AG04450 (cell line): ENCODE measurements at places on chromosomes 7 and 10.

- no peak for DNase-seq
These were observed 23.8 kb downstream of the DHX32 start for GRCh38 chr10:125857185-125857760.

DNA sequence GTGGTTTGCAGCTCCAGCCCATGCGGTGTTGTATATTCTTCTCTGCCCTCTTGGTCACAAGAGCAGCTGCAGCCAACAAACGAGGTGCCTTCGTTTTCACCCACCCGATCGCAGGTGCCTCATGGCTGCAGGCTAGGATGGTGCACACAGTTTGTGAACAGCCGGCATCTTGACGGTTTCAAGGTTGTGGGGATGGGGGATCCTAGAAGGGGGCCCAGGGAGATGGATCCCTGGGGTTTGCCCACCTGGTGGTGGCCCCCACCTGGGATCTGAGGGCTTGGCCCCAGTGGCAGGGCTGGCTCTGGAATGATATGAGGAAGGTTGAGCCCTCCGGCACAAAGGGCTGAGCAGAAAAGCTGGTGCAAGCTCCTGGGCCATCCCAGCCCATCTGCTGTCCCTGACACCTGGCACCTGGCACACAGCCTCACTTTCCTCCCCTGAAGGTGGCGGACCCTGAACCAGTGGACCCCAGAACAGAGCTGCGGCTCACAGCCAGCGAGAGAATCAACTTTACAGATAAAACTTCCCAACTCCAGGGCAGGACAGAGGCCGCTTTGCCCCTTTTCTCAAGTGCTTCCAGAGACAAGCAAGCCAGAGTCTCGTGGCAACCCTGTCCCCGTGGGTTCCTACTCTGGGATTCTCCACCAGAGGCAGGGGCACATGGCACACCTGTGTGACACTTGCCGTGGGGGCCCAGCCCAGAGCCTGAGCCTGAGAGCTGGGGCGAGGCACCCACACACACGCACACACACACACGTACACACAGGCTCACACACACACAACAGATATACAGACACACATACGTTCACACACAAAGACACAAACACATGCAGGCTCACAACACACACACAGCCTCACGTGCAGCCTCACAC is 177.3 kb upstream of the PPP2R2D start:
- DNase-seq, result no peak

GRCh38 chr10:7491230-7491629 is 80.4 kb upstream of the SFMBT2 start:
- no peak for DNase-seq

DNA sequence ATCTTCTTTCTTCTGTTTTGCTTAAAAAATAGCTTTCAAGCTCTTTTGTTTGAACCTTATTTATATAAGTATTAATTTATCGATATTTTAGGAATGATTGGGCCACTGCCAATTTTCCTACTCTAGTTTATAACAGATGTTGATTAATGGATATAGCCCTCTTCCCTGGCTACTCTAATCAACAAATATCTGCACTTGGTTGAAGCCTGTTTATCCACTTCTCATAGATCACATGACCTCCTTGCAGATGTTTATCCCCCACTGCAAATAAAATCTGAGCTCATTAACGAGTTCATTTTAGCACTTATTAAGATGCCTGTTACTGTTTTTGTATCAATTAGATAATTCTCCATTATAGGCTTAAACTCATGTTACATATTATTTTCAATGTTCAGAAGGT is 715.3 kb downstream of the CNTNAP2 start:
- DNase-seq, result no peak

GRCh38 chr7:13989949-13990305 is 461 bp upstream of the ETV1 start:
- DNase-seq, result no peak

DNA sequence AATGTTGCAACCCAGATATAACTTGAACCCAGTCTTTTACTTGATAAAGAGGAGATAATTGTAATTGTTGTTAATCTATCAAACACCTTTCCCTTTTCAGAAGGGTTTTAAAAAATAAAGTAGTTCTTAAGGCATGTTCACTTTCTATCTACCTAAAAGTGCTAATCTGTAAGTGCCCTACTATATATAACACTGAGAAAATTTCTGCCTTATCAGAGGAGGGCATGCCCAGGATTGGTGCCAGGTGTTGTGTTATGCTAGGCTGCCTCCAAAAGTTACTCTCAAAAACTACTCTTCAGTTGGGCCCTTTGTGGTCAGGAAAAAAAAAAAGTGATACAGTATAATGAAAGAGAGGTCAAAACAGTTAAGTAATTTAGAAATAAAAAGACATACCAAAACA is 36.3 kb downstream of the SMNDC1 start:
- DNase-seq, result no peak

GRCh38 chr10:125048094-125048864 is 106.4 kb downstream of the ZRANB1 start:
- peak; percentile 76 for DNase-seq

- DNase-seq, result no peak
These were observed 279.5 kb downstream of the CELF2 start for GRCh38 chr10:11297136-11297535.

- DNase-seq, result no peak
These were observed 21.4 kb downstream of the EFCAB10 start for GRCh38 chr7:105559926-105560325.

DNA sequence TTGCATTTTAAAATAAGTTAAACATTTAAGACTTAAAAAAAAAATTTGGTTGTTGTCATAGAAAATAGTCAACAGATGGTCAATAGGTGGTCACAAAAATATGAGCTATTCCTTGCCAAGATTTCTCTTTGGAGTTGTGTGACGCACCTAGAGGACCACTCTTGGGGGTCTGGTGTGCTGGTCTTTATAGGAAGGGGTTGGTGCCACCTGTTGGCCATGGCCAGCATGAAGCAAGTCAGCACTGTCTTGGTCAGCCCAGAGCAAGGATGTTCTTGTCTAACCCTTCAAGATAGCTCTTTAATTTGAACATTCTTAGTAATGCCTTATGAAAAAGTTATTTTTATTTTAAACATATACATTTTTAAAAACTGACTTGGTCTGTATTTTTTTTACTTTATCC is 267.9 kb upstream of the CNTNAP2 start:
- DNase-seq, result no peak

DNA sequence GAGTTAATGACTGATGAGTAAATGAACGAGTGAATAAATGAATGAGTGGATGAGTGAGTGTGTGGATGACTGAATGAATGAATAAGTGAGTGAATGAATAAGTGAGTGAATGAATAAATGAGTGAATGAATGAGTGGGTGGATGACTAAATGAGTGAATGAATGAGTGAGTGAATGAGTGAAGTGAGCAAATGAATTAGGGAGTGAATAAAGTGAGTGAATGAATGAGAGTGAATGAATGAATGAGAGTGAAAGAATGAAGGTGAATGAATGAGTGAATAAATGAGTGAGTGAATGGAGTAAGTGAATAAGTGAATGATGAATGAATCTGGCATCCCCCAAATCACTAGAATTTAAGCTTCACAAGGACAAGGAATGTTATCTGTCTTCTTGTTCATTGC is 1253.0 kb downstream of the TYW1 start:
- no peak for DNase-seq

DNA sequence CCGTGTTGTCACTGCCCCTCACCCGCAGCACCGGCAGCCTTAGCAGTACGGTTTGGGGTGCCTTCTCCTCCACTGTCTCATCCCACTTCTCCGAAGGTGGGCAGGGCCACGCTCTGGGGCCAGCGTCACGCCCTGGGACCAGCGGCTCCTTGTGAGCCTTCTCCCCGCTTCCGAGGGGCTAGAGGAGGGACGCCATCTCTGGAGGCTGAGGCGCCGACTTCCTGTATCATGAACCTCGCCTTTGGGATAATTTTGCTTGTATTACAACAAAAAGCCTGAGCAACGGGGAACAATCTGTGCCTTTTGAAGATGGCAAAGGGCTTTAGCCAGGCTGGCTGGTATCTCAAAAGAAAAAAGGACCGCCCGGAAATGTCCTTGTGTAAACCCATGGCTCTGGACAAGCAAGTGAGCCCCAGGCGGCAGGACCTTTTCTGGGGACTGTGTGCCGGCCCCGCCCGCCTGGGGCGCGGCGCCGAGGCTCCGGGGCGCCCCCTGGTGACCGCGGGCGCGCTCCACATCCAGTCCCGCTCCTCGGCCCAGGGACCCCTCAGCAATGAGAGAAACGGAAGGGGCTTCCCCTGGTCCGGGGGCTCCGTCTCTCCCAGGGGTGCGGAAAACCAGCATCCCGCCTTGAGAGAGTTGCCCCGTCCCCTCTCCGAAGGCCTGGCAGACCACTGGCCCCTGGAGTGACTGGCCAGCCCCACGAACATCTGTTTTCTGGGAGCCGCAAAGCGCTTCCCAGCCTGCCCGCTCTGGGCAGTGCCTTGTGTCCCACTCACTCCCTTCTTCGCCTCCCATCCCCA is 3.8 kb downstream of the DEPP1 start:
- DNase-seq, result no peak

GRCh38 chr10:83229991-83230390 is 909.3 kb upstream of the GHITM start:
- no peak for DNase-seq

GRCh38 chr7:1447551-1448244 is 11.6 kb downstream of the MICALL2 start:
- no peak for DNase-seq

GRCh38 chr7:84218681-84219080 is 24.1 kb upstream of the SEMA3A start:
- DNase-seq, result no peak

DNA sequence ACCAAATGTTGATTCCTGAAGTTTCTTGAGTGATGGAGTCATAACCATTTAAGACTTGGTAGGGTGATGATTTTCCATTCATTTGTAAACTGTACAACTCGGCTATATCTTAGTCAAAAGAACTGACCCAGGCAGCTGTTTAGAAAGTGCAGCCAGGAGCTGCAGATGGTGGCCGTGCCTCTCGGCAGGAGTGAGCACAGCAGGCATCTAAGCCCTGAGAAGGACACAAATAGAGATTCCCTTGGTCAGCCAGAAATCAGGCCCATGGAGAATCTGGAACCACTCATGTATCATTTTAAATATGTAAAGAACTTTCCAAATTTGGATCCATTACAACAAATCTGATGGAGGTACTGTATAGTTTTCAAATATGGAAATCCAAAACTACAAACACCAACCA is 177.0 kb upstream of the AKR1E2 start:
- no peak for DNase-seq

GRCh38 chr10:59236064-59236697 is 59.7 kb downstream of the PHYHIPL start:
- no peak for DNase-seq

DNA sequence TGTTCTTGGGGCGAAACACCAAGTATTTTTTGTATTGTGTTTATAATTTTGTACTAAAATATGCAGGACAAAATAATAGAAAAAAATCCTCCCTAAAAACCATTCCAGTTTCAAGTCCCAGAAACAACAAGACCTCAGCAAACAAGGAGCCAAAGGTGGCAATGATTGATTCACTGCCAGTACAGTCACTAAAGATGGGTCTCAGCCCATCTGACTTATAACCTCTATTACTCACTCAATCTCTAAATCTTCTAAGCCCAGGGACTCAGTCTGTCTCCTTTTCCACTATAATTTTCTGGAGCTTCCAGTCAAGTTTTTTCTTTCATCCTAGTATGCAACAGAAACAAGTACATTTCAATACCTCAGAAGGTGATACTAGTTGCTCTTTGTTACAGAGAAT is 33.3 kb downstream of the SNX13 start:
- DNase-seq, result no peak

DNA sequence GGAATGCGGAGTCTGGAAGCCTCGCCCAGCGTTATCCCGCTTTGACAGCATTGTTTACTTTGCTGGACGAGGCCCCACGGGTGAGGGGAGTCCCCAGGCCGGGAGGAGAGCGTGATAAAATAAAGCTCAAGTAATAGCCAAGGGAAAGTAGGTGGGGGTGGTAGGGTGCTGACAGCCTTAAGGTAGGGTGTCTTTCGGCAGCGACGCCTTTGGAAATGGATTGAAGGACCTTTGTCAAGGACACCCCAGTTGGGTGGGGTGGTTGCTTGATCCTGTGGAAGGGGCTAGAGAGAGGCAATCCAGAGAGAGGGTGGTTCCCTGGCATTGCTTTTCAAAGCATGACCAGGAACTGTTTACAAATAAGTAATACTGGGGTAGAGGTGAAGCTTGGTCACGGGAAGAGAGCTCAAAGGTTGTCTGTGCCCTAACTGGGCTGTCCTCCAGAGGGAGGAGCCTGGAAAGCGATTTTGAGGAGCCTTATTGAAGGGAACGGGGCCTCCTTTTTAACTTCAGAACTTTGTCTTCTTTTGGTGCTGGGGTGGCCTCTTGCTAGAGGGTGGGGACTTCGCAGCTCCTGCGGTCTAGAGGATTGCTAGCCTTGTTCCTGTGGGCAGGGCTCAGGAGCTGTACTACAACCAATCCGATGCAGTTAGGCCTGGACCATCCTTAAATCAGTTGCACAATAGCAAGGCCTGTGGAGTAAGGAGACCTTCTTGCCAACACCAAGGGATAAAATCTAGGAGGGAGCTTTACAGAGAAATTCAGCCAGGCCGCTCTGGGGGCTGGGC is 1.3 kb downstream of the EIF4EBP2 start:
- peak; percentile 85 for DNase-seq

GRCh38 chr10:79192677-79193003 is 123.9 kb downstream of the ZMIZ1 start:
- DNase-seq, result no peak

DNA sequence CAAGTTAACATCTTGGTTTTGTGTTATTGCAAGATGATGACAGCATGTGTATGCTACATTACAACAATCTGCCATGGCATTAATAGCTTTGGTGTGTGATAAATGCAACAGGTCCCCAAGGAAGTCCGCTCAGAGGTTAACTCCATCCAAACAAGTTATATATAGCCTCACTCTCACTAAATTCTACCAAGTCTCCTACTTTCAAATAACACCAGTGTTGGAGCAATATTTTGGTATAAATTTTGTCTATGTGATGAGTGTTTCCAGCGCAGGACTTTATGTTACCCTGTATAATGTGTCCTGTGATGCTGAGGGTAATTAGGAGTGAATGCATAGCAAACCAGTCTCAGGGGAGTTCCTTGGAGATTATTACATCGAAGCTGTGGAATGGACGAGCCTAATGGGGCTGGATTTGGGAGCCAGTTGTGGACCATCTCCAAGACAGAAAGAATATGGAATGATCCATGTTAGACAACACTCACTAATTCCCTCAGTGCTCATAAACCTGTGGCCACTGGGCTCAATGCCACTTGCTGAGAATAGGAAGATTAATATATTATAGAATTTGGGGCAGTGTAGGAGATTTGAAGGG is 127.6 kb upstream of the CXCL12 start:
- DNase-seq, result no peak

GRCh38 chr7:55409482-55410225 is 44.5 kb downstream of the LANCL2 start:
- DNase-seq, result no peak

DNA sequence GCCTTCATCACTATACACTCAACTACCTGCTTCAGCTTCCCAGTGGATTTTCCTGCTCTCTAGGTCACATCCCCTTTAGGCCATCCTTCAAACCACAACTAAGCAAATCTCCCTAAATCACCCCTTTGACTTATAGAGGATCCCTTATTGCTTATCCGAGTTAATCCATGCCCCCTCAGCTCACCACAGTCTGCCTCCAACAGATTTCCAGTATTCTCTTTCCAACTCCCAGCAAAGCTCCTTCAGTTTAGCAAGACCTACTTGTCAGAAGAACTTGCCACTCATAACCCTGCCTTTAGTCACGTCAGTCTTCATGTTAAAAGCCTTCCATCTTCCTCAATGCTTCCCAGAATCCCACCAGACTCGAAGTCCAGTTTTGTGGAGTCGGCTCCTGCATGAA is 38.6 kb downstream of the RAPGEF5 start:
- DNase-seq, result no peak

- no peak for DNase-seq
These were observed 6.7 kb downstream of the NRP1 start for GRCh38 chr10:33327751-33328150.
